Stimulated activated CD4-positive, alpha-beta T cell treated with anti-CD3 and anti-CD28 coated beads, Interleukin-1b, Interleukin-23, amount 100 ng/mL, for 1 hour (primary cell): ENCODE measurements at places on chromosomes 4 and X.

DNA sequence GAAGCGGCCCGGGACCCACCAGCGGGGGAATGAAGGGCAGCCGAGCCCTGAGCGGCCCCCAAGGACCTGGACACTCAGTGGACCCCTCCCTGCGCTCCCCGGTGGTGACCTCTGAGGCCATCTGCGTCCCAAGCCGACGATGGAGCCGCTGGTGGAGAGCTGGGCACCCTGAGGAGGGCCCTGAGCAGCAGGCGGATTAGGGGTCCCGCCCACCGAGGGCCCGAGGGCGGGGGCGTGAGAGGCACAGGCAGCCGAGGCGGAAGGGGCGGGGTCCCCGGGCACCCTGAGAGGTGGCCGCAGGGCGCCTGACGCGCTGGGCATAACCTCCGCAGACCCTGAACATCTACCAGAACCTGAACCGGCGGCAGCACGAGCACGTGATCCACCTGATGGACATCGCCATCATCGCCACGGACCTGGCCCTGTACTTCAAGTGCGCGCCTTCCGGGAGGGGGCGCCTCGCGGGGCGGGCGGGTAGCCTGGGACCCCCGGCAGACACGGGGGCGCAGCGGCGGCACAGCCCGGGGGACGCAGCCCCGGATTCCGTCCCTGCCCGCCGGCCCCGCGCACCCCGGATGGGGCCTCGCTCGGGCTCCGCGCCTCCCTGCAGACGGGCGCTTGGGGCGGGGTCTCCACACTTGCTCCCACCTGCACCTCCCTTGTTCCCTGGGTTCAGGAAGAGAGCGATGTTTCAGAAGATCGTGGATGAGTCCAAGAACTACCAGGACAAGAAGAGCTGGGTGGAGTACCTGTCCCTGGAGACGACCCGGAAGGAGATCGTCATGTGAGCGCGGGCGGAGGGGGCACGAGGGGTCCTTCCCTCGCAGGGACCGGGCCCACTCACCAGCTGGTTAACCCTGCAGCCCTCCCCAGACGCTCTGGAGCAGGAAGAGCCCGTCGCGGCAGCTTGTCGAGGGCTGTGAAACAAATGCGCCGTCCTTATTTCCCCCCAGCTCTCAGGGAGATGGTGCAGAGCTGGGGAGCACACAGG is 10.3 kb downstream of the ATP5ME start:
- peak; percentile 56 for DNase-seq

DNA sequence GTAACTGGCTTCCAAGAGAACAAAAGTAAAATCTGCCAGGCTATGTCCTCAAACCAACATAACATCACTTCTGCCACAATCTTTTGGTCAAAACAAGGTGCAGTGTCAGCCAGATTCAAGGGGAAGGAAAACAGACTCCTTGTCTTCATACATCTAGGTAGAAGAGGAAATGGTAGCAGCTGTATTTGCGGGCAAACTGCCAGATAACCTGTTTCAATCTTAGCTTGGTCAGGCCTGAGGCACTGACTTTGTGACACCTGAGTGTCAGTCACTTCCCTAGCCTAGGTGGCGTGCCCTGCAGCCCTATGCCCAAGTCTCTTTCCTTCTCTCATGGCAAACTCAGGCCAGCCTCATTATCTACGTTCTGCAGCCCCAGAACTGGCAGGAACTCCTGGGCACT is 146.2 kb upstream of the JADE1 start:
- DNase-seq = no peak

DNA sequence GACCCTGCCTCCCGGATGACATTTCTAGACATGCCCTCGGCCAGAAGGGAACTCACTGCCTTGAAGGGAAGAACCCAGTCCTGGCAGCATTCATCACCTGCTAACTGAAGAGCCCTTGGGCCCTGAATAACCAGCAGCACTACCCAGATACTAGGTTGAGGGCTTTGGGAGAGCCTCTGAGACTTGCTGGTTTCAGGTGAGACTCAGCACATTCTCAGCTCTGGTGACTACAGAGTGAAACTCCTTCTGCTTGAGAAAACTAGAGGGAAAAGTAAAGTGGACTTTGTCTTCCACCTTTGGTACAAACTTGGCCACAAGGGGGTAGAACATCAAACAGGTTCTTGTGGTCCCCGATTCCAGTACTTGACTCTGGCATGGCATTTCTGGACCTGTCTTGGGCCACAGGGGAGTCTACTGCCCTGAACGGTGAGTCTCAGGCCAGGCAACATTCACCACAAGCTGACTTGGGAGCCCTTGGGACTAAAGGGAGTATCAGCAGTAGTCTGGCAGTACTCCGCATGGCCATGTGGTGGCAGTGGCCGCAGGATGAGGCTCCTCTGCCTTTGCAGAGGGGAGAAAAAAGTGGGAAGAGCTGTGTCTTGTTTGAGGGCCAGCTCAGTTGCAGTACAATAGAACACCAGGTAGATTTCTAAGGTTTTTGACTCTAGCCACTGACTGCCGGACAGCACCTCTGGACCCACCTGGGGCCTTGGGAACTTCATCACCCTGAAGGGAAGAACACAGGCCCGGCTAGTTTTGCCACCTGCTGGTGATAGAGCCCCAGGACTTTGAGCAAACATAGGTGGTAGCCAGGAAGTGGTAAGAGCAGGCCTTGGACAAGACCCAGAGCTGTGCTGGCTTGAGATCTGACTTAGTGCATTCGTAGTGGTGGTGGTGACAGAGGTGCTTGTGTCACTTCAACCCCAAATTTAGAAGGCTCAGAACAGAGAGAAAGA is 414.8 kb downstream of the OPHN1 start:
- no peak for DNase-seq

DNA sequence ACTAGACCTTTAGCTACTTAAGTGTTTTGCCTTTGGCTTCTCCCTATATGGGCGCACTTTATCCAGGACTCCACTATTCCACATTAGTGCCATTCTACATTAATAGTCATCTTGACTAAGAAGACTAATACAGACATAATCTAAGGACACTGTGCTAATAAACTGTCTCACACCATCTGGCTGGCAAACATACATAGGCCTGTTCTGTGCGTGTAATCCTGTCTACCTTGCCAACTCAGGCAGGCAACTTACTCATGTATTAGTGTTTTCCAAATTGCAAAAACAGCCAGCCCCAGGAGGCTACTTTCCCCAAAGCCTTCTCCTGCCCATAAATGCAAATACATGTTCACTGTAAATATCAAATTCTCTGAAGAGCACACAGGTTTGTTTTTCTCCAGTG is 587.3 kb downstream of the TMA16 start:
- DNase-seq = no peak

DNA sequence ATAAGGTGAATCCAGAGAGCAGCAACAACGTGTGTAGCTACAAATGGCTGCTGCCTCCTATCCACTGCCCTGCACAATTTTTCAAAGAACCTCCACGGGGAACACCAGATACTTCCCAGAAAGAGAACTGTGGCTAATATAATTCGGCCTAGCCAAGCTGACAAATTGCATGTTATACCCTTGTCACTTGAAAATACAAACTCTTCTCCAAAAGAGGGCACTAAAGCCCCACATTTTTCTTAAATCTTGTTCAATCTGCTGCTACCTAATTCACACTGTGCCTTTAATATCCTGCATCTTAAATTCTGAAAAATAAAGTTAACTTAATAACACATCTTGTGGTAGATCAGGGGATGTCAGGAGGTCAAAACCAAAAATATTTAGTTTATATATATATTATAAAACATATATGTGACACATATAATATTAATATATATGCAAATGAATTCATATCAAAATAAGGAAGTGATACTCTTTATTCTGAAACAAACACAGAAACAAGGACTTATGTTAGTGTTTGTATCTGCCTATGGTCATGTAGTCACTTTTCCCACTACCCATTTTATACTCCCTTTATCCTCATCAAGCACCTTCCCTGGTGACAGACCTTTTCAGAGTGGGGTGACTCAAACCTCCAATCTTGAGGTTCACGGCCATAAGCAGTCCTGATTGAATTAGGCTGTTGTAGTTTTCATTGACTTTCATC is 24.1 kb downstream of the CT45A1 start:
- DNase-seq = no peak
